ENCODE measurements at places on chromosomes 7 and 10.

- DNase-seq, result no peak
These were observed 326.6 kb upstream of the POM121L12 start for GRCh38 chr7:52708846-52709245.

GRCh38 chr7:2488681-2489080, 12.5 kb upstream of the GRIFIN start:
- no peak for DNase-seq

DNA sequence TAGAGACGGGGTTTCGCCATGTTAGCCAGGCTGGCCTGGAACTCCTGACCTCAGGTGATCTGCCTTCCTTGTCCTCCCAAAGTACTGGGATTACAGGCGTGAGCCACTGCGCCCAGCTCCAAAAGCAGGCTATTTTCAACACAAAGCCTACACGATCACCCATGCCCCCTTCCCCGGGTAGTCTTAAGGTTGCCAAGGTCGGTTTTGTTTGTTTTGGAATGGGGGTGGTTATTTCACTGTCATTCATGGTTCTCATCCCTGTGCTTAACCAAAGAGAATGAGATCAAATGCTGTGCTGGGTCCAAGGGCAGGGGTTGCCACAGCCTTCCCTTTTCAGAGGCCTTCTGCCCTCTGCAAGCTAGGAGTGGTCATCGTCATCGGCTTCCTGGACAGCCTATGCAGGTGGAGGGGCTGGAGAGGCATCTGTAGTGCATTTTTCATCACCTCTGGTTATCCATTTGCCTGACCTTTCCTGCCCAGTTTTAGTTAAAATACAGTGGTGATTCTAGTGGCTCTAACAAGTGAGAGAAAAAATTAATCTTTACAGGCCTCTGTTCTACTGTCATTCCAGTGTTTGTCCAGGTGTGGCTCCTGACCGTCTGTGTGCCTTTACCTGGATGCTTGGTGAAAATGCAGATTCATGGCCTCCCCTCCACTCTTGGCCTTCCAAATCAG, 11.4 kb downstream of the BLVRA start:
- DNase-seq, result no peak

DNA sequence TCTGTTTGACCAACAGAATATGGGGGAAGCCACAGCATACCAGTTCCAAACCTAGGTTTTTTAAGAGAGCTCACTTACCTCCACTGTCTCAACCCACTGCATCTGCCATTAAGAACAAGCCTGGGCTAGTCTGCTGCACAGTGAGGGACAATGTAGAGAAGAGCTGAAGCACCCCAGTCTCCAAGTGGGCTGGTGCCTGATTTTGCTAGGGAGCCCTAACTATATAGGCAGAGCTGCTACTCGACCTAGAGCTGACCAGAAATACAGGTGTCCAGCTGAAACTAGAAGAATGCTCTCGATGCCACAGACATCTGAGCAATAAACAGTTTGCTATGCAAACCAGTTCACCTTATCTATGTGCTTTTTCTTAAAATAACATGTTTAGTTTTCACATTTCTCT, 106.9 kb upstream of the BET1 start:
- no peak for DNase-seq

- no peak for DNase-seq
These were observed 46.8 kb downstream of the TES start for GRCh38 chr7:116257156-116257555.

- DNase-seq, result no peak
These were observed 614 bp upstream of the IFIT2 start for GRCh38 chr10:89301232-89301631.

- DNase-seq, result no peak
These were observed 41.9 kb upstream of the TPST1 start for GRCh38 chr7:66163186-66163610.

DNA sequence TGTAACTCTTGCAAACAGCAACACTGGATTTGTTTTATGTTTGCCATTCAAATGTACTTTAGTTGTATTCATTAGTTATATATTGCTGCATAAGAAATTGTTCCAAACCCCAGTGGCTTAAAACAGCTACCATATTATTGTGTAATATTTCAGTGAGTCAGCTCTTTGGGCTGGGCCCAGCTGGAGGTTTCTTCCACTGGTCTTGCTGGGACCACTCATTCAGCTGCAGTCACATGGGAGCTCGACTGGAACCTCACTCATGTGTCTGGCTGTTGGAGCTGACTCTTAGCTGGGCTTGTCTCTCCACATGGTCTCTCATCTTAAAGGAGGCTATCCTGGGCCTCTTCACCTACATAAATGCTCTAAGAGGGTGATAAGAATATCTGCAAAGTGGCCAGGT, 23.2 kb upstream of the PIP4K2A start:
- no peak for DNase-seq

DNA sequence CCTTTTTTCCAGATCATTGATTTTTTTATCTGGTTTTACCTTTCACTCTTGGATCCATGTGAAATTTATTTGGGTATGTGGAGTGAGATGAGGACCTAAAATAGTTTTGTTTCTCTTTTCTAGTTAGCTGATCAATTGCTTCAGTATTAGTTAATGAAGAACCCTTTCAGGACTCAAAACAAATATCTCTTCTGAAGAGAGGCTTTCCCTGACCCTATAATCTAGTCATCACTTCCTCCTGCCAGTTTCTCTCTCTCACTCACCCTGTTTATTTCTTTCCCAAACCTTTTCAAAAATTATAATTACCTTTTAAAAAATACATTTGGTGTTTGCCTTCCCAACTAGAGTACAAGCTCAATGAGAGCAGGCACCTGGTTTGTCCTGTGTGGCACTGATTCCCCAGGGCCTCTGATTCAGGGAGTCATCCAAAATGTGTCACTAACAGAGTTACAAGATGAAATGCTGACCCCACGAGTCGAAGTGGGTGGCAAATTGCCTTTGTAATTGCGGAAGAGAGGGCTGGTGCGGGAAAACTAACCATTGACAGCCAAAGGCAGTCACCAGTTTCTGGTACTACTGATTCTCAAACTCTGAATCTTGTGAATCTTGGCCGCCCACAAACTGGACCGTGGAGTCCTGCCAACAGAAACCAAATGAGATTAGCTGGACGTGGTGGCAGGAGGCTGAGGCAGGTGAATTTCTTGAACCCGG, 2.4 kb downstream of the TMEM140 start:
- no peak for DNase-seq

DNA sequence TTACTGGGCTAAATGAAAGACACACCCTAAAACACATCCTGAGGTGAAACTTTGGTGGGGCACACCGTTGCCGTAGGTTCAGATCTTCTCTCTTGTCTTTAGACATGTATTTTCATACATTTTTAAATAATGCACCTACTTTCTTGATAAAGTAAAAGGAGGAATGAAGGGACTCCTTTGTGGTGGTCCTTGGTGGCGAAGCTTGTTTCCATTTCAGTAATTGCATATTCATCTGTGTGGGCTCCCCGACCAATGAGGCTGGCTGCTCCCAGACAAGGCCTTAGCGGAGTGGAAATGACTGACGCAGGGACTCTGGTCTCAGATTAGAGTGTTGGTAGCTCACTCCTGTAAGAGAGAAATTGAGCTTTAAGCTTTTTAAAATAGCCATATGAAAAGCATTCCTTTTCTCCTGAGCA, 815 bp downstream of the CCSER2 start:
- DNase-seq, result no peak

DNA sequence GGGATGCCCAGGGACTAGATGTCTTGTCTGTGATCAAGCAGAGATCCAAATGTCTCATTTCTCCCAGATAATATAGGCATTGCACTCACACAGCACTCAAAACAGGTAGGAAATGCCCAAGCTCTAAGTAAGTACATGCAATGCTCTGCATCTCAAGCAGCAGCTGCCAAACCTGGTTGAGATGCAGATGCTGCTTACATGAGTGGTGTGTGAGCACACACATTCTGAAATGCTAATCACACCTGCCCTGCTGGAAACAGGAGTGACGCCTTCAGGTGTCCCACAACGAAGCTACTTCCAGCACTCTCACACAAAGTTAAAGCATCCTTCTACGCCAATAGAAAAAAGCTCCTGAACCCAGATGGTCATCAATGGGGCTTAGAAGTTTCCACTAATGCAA, 132.9 kb downstream of the CALN1 start:
- no peak for DNase-seq

DNA sequence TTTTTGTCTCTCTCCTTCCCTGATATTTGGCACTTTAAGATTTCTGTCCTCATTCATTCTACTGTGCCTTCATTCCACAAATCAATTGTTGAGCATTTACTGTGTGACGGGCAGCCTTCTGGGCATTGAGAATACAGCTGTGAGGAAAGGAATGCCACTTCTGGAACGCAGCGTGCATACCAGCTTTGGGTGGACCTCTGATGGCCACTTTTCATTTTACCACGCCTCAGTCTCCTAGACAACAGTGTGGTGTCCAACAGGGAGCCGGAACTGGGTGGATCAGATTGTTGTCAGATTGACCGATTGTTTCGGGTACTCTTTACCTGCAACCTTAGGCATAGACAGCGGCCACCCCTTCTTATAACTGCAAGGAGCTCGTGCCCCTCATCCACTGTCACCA, 222.7 kb upstream of the DPP6 start:
- DNase-seq, result no peak
